ENCODE measurements at places on chromosomes 12 and 14.

DNA sequence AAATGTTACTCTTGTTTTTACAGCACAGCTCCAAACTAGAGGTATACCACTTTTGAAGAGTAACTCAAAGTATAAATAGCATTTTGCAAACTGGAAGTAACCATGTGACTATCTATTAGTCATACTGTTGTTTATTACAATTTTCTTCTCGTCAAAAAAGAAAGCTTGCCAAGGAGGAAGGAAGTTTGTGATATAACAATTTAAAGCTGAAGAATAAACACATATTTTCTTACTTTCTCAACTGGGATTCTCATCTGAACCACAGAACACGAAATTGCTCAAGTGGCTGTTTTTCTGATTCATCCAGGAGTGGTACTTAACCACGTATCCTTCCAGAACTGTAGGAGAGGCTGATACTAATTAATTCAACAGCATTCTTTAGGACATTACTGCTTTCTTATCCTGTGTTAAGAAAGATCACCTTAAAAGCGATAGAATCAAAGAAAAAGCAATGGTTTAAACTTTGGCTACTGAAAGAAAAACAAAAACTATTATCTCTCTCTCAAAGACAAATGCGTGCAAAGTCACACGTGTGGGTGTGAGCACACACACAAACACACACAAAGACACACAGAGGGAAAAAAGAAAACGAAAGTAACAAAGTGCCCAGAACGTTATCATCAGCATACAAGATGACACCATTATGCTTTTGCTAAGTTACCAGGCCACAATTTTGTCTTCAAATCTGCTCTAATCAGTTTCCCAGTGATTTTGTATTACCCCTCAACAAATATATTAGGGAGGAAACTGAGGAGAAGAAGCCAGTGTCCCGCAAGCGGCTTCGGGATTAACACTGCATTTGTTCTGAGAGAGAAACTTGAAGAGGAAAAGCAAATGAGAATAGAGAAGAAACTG lies at the start of gene CLEC2B:
Gene CLEC2B, minus strand, starts transcription at position 48 of the 855 bp plus-strand sequence.
- no peak for DNase-seq

DNA sequence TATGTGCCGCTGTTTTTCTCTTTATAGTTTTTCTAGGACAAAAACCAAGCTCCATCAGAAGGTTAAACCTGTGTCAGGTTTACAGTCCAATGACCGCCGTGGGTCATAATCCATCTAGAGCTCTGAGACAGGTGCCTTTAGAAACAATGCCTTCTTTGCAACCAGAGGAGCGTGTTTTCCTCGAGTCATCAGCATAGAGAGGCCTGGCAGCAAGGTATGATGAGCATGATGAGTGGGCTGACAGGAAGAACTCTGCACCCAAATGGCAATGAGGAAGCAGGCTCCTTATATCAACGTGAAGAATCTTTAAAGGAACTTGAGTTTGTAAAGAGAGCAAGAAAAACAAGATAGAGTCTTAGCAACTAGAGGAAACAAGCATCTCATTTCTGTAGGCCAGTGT lies 60.5 kb upstream of the NUDT4 start:
- no peak for DNase-seq

DNA sequence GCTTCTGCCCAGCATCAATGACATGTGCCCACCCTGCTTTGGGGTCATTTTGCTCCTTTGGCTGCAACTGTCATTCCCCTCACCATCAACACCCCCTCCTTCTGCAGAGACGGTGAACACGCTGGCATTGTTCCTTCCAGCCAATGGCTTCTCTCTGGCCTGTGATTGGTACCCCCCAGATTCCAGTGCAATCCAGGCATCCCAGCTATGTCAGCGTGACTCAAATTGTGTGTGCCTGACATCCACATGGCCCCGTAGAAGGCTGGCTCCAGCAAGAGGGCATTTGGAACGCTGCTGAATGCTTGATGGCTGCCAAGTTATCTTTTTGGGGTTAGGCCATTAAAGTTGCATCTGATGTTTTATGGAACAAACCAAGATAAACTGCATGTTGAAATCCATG lies 21.0 kb upstream of the CCND2 start:
- no peak for DNase-seq

DNA sequence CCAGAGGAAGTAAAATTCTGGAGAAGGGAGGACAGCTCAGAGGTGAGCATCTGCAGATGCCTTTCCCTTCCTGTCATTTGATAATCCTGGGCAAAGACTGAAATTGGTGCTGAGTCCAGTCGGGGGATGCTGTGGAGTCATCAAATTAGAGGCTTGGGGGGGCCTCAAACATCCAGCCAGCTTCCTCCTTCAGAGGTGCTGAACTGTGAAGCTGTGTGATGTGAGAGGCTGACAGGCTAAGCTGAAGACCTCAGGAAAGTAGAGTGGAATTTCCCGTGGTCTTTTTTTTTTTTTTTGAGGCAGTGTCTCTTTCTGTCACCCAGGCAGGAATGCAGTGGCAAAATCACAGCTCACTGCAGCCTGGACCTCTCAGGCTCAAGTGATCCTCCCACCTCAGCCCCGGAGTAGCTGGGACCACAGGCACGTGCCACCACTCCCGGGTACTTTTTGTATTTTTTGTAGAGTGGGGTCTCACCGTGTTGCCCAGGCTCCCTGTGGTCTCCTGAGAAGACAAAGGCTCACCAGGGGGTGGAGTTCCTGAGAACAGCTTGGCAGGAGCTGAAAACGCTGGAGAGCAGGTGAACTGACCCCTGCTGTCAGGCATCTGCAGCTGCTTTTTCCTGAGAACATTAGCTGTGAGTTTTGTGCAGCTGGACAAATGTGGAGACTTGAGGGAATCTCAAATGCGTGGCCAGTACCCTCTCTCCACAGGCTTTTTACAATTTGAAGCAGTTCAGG lies 6.1 kb upstream of the TCL1B start:
- DNase-seq = no peak

GRCh38 chr12:80710727-80711449 lies 3.5 kb downstream of the MYF6 start:
- DNase-seq = no peak

- DNase-seq = no peak
Measured at GRCh38 chr14:57501039-57501557, 7.4 kb upstream of the CCDC198 start.

- DNase-seq = no peak
Measured at GRCh38 chr12:112380663-112381405, 1.4 kb downstream of the HECTD4 start.

DNA sequence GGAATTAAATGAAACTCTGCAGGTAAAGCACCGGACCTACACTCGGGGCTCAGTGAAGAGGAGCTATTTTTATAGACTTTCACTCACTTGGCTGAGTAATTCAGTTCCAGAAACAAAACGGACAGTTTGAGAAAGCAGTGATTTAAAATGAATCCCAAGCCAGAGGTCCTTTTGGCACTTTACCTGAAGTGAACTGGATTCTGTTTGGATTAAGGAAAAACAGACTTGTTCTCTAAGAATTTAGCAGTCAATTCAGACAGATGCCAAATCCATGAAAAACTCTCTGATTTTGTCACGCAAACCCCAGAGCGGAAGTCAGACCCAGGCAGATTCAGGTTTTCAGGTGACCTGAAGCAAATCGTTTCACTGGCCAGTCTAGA lies 4.9 kb upstream of the VASH1 start:
- no peak for DNase-seq

DNA sequence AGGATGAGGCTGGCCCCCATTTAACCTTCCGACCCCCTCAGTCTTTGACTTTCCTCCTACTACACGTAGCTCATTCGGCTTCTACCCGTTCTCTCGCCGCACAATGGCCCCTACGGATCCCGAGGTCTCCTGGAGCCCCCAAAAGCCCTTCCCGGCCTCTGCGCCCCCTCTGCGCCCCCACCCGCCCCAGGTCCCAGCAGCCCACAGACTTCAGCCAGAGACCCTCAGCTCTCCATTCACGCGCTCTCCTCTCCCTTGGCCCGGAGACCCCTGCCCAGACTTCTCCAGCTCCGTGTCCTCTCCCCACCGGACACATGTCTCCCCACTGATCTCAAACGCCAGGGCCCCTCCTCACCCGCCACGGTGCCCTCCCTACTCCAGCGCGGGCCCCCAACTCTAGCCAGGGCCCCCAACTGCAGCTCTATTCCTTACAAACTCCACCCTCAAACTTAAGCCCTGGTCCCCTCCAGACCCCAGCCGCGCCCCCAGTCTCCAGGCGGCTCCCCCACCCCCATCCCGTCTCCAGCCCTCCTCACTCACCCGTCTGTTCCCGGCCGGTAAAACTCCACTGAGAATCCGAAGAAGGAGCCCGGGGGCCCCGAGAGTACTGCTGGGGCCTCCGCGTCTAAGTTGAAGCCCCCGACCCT lies 502 bp downstream of the ITGA5 start:
- DNase-seq = no peak

DNA sequence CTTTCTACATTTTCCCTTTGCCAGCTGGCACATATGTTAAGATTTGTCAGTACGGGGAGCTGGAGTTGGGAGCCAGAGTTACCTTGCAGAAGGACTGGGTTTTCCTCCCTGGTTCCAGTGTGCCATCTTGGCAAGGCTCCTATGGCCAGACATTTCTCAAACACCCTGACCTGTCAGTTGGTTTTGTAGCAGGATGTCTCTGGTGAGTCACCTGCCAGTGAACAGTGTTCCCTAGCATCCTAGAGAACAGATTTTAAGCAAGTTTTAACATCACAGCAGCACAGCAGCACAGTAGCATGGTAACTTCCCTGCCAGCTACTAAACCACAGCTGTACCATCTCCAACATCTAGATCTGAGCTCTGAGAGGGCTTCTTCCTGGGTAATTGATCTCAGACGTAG lies 26.2 kb upstream of the KTN1 start:
- no peak for DNase-seq

DNA sequence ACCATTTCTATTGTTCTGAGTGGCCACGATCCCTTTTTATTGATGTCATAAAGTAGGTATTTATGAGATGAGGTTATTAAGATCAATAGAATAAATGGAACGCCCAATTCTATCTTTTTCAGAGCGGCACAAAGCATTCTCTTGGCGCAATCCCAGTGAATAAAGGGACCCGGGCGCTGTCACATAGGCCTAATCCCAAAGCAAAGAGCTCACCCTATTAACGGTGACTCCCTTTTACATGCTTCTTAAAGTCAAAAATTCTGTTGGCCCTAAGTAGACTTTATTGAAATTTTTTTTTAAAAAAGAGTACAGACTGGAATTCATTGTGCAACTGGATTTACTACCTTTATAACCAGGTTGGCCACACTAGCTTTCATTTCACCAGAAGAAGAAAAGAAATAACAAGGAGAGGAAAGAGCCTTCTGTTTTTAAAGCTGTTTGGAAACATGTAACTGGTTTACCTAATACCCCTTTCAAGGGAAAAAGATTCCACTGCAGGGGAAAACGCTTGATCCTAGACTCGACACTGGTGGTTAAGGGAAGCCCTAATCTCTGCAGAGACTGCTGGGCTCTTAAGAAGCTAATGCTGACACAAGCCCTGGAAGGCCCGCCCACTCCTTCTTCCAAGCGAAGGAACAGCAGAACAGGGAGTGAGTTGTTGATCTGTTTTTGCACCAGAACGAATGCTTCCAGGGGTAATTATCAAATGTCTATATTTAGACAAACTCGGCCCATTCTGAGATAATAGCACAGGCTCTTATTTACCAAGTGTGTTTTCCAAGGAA lies 381.2 kb downstream of the BCL11B start:
- no peak for DNase-seq

GRCh38 chr12:56469007-56469930 lies 891 bp downstream of the SPRYD4 start:
- no peak for DNase-seq

- DNase-seq = no peak
Measured at GRCh38 chr14:38255408-38255672, 553 bp downstream of the CLEC14A start.

GRCh38 chr12:575948-576614 lies 87.2 kb downstream of the NINJ2 start:
- peak; percentile 96 for DNase-seq

DNA sequence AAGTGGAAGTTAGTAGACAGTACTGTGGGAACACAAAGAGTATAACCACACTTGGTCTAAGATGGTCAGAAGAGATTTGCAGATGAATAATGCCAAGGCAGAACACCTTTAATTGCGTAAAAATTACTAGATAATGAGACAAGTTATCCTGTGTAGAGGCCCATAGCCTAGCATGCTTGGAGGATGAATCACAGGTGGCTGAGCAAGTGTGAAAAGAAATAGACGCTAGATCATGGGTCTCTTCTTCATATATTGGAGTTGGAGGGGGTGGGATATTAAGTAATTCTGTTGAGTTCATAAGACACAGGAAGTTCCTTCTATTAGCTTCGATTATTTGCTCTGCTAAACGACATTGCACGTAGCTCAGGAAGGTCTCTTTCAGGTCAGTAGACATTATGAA lies 454.3 kb upstream of the LMO3 start:
- no peak for DNase-seq

DNA sequence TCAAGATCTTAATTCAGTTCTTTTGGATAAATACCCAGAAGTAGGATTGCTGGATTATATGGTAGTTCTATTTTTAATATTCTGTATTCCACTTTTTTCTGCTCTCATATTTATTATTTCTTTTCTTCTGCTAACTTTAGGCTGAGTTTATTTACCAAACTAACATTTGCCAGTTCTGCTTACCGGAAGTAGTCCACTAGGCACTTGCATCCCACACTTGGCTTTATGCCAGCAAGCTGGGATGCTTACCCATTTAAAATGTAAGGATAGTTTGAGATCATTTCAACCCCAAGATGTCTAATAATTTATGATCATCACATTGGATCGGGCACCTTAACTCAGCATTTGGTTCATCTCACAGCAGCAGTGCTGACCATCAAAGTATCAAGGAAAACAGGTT lies 96.8 kb downstream of the PIK3C2G start:
- no peak for DNase-seq

- no peak for DNase-seq
Measured at GRCh38 chr12:131129839-131130238, 176.1 kb downstream of the ADGRD1 start.

- DNase-seq = peak; percentile 36
Measured at GRCh38 chr12:79689477-79690141, 1.2 kb downstream of the PAWR start.

DNA sequence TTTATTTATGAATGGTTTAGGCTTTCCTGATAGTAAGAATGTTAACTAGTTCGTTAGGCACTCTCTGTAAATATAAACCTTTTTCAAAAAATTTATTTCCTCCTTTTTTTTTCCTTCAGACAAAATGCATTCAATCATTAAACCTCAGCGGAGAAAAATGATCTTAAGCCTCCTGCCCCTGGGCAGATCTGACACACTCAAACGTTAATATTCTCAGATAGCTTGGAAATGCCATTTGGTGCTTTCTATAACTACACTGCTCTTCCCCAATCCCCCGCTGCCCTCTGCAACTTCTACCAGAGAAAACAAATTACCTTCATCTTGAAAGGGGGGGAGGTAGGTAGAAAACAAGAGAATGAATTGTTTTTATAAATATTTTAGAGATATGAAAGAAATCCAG lies 521.2 kb downstream of the MED13L start:
- no peak for DNase-seq

Data from GM12891 (cell line).